ENCODE measurements at places on chromosomes 16 and 17.
A peak's percentile ranks its signal among the peaks of the same experiment; 100 is the strongest.

DNA sequence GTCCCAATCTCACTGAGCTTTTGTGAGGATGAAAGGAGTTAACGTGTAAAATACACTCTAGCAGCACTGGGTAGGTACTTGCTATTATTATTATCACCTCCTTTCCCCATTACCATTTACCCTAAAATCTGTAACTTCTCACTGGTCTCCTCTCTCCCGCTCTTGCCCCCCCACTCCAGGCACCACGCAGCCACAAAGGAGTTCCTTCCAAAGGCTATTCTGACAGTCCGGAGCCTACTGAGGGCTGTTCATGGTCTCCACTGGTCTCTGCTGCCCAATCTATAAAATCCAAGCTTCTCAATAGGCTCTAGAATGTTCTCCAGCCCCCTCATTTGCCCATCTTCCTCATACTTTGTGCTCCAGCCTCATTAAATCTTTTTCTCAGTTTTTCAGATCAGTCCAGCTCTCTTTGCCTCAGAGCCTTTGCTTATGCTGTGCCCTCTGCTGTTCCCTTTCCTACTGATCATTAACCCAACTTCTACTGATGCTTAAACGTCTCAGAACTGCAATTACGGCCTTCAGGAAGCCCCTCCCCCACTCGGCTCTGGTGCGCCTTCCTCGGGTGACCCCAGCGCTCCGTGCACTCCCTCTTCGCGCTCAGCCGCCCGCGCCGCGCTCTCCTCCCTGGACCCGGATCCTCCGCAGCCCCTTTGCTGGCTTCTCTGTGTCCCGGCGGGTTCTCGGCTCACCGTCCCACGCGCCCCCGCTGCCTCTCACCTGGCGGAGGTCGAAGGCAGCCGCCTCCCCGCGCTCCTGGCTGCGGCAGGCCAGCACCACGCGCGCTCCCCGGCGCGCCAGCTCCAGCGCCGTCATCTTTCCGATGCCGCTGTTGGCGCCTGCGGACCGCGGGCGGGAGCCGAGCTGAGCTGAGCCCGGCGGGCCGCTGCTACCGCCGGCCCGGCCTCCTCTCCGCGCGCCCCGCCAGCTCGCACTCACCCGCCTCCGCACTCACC, 737 bp downstream of the DHRS13 start:
- H3K27ac ChIP-seq, result peak overlapping the region; percentile 84
- H3K36me3 ChIP-seq, result peaks cover 58% of the 10 kb centered on the region
- DNase-seq, result no peak
- peak overlapping the region; percentile 84 for H3K4me3 ChIP-seq
- peaks cover 58% of the 10 kb centered on the region for H3K4me1 ChIP-seq

DNA sequence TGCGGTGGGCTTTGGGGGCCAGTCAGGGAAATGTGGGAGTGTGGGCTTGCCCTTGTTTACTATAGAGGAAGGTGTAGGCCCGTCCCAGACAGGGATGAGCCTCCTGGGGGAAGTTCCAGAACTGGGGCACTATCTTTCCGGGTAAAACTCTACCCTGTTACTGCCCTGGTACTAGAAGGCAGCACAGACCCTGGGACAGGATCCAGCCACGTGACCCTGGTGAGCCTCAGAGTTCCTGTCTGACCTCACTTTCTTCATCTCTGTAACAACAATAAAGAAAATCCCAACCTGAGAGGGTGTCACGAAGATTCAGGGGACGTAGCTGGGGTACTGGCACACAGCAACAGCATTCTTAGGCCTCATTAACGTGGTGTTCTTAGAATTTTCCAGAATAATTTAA, 239.6 kb upstream of the FOXF1 start:
- H3K36me3 ChIP-seq, result no peaks in the 10 kb centered on the region
- peak overlapping the region; percentile 44 for H3K27ac ChIP-seq
- H3K4me1 ChIP-seq, result no peaks in the 10 kb centered on the region
- DNase-seq, result no peak
- H3K27me3 ChIP-seq, result peaks cover 14% of the 10 kb centered on the region
- H3K4me3 ChIP-seq, result no peak overlapping the region

GRCh38 chr17:3002538-3003295, 60.7 kb downstream of the OR1D5 start:
- H3K36me3 ChIP-seq, result peaks cover 8% of the 10 kb centered on the region
- peak overlapping the region; percentile 75 for H3K4me3 ChIP-seq
- H3K27ac ChIP-seq, result peak overlapping the region; percentile 93
- H3K27me3 ChIP-seq, result no peaks in the 10 kb centered on the region
- H3K4me1 ChIP-seq, result peaks cover 41% of the 10 kb centered on the region
- DNase-seq, result peak; percentile 87

DNA sequence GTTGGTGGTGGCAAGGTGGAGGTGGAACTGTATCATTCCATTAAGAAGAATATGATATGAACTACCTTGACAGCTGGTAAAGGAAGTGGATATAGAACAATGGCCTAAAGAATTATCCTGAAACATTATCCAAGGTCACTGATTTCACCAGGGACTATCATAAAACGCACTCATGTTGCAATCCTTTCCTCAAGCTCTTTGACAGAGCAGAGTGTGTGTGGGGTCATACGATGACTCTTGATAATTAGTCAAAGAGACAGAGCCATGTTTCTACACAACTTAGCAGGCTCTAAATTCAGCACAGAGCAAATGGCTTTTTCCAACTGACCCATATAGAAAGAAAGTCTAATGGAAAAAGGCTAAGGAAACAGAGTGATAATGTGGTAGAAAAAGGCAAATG, 126.4 kb upstream of the ANKFN1 start:
- no peak overlapping the region for H3K27ac ChIP-seq
- H3K27me3 ChIP-seq, result peaks cover 15% of the 10 kb centered on the region
- peaks cover 8% of the 10 kb centered on the region for H3K4me1 ChIP-seq
- DNase-seq, result no peak

DNA sequence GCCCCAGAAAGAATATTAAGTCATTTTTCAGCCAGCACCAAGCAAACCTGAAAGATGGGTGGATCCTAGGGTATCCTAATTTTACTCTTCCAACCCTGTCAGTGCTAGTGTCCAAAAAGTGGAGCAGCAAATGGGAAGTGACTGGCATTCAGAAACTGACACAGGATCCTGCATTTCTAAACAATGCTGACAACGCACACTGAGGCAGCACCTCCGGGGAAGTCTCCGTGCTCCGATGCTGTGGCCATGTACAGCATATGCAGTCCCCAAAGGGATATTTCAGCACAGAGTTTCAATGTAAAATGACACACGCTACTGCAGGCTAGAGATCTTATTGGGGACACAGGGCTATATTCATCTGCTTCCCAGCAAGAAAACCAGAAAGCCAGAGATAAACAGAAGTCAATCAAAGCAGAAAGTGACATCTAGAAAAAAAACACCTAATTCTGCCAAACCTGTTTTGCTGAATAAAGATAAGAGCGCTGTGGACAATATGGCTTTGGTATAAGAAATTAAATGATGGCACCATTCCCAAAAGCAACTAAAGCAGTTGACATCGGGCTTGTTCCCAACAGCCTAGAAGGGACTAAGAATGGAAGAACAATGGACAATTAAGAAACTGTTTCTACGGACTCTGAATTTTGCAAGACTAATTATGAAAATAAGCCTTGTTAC, 17.3 kb downstream of the XYLT1 start:
- DNase-seq, result no peak
- peaks cover 40% of the 10 kb centered on the region for H3K4me1 ChIP-seq
- H3K27me3 ChIP-seq, result no peaks in the 10 kb centered on the region
- H3K27ac ChIP-seq, result no peak overlapping the region
- peaks cover 28% of the 10 kb centered on the region for H3K36me3 ChIP-seq

GRCh38 chr17:8818047-8818446, 18.9 kb upstream of the MFSD6L start:
- no peak overlapping the region for H3K4me3 ChIP-seq
- no peaks in the 10 kb centered on the region for H3K36me3 ChIP-seq
- DNase-seq, result no peak
- peaks cover 22% of the 10 kb centered on the region for H3K27me3 ChIP-seq
- no peaks in the 10 kb centered on the region for H3K4me1 ChIP-seq

DNA sequence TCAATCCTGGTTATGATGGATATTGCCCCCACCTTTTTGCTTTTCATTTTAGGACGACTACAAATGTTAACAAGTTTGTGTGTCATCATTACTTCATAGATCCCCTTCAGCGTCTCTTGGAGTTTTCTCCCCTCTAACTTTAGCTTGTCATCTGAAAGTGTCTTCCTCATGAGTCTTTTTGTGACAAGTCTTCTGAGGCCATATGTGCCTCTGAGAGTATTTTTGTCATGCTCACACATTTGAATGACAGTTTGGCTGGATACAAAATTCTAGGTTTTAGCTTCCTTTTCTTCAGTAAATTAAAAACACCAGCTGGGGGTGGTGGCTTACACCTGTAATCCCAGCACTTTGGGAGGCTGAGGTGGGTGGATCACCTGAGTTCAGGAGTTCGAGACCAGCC, 203.8 kb upstream of the CHMP6 start:
- no peaks in the 10 kb centered on the region for H3K27me3 ChIP-seq
- peaks cover 22% of the 10 kb centered on the region for H3K36me3 ChIP-seq
- H3K4me3 ChIP-seq, result no peak overlapping the region
- peak overlapping the region; percentile 38 for H3K27ac ChIP-seq
- no peak for DNase-seq
- H3K4me1 ChIP-seq, result peaks cover 23% of the 10 kb centered on the region

GRCh38 chr17:81210868-81211267, 11.9 kb downstream of the CEP131 start:
- no peak for DNase-seq
- peaks cover 17% of the 10 kb centered on the region for H3K36me3 ChIP-seq
- no peaks in the 10 kb centered on the region for H3K27me3 ChIP-seq
- no peak overlapping the region for H3K4me3 ChIP-seq
- H3K27ac ChIP-seq, result peak overlapping the region; percentile 57

Measured in stimulated activated naive B cell treated with anti-CD40 and anti-IgM and Interleukin-4, amounts not matched to agents 10 μg/mL and 1 μg/mL and 100 μg/mL, for 72 hours (primary cell).